ENCODE measurements at places on chromosomes 5 and 9. TPM values are rescaled to one million over a fixed set of nuclear protein-coding genes. Genes with fewer than 3 reads are reported as not detected.

- no peak overlapping the region for H3K27ac ChIP-seq
- H3K4me3 ChIP-seq, result no peak overlapping the region
- peaks cover 43% of the 10 kb centered on the region for H3K27me3 ChIP-seq
- no peak for DNase-seq
Observed at GRCh38 chr5:167305591-167306213, 985.7 kb upstream of the WWC1 start.

DNA sequence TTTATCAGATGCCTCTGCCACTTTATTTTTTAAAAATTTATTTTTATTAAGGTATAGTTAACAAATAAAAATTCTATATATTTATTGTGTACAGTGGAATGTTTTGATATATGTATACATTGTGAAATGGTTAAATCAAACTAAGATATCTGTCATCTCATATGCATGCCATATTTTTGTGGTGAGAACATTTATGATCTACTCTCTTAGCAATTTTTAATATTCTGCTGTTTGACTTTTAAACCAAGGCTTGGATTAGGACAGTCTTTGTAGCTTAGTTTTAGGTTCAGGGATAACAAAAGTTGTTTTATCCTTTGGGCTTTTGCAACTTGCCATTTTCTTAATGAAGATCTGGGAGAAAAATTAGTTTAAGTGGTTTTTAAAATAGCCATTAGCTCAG is 46.0 kb upstream of the CDKN2B start:
- no peaks in the 10 kb centered on the region for H3K36me3 ChIP-seq
- no peaks in the 10 kb centered on the region for H3K27me3 ChIP-seq
- H3K4me3 ChIP-seq, result no peak overlapping the region
- peak overlapping the region; percentile 78 for H3K27ac ChIP-seq
- DNase-seq, result peak; percentile 59

- H3K27ac ChIP-seq, result peak overlapping the region; percentile 98
- H3K4me3 ChIP-seq, result no peak overlapping the region
- 0 out of 2 replicates have a peak, but pooled peaks cover 2% of the 10 kb centered on the region for H3K36me3 ChIP-seq
- no peaks in the 10 kb centered on the region for H3K27me3 ChIP-seq
- H3K4me1 ChIP-seq, result peaks cover 36% of the 10 kb centered on the region
- DNase-seq, result peak; percentile 96
Observed at GRCh38 chr9:3863111-3863528, 337.3 kb upstream of the RFX3 start.

Gene NDST1
- 46.1 TPM for total RNA-seq

Gene GHR
- 2.2 TPM for total RNA-seq

All from PC-3 (cell line).